ENCODE measurements at places on chromosomes 1 and 21. TPM values are rescaled to one million over a fixed set of nuclear protein-coding genes. Genes with fewer than 3 reads are reported as not detected.
A peak's percentile ranks its signal among the peaks of the same experiment; 100 is the strongest.

DNA sequence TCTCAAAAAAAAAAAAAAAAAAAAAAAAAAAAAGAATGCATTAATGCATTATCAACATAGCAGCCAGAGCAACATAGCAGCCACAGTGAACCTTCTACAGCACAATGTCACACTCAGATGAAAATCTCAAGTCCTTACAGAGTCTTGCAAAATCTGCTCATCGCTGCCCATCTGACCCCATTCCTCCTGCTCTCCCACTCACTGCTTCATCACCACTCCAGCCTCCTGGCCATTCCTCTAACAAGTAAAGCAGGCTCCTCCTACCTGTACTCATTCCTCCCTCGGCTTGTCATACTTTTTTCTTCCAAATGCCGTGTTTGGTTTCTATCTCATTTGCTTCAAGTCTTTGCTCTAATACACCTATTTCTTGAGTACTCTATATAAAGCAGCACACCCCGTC, 29.5 kb downstream of the BRINP2 start:
- no peaks in the 10 kb centered on the region for H3K36me3 ChIP-seq
- no peak overlapping the region for H3K4me3 ChIP-seq

The SLC5A9 gene
- polyA plus RNA-seq: 0.77 TPM

- H3K4me1 ChIP-seq: no peaks in the 10 kb centered on the region
- no peaks in the 10 kb centered on the region for H3K36me3 ChIP-seq
- DNase-seq: no peak
- no peak within 1 kb of the TSS for H3K4me3 ChIP-seq
- H3K27ac ChIP-seq: no peak within 1 kb of the TSS
- H3K27me3 ChIP-seq: no peaks in the 10 kb centered on the region
These were observed at the start of gene KRTAP20-1 for GRCh38 chr21:30616125-30616524. Gene KRTAP20-1, plus strand, starts transcription at chr21:30616425. Its CDS starts 30 bp downstream, at chr21:30616455.

GRCh38 chr1:115233598-115233997, 104.5 kb downstream of the NGF start:
- H3K4me1 ChIP-seq: no peaks in the 10 kb centered on the region
- no peak for DNase-seq
- peaks cover 12% of the 10 kb centered on the region for H3K27me3 ChIP-seq
- no peaks in the 10 kb centered on the region for H3K36me3 ChIP-seq
- no peak overlapping the region for H3K27ac ChIP-seq

- peaks cover 32% of the 10 kb centered on the region for H3K4me1 ChIP-seq
- H3K27ac ChIP-seq: no peak overlapping the region
- DNase-seq: no peak
- H3K4me3 ChIP-seq: no peak overlapping the region
- H3K27me3 ChIP-seq: no peaks in the 10 kb centered on the region
These were observed 33.8 kb upstream of the FGGY start for GRCh38 chr1:59263111-59263510.

GRCh38 chr1:229370601-229371021, 27.8 kb upstream of the CCSAP start:
- H3K4me1 ChIP-seq: peaks cover 9% of the 10 kb centered on the region
- no peak overlapping the region for H3K27ac ChIP-seq
- peak overlapping the region; percentile 41 for H3K4me3 ChIP-seq
- H3K36me3 ChIP-seq: peaks cover 8% of the 10 kb centered on the region
- peaks cover 54% of the 10 kb centered on the region for H3K27me3 ChIP-seq
- DNase-seq: no peak
